Activated CD4-positive, alpha-beta T cell treated with anti-CD3 and anti-CD28 coated beads, Interleukin-2, amount 10 ng/mL, durations not matched to agents 24 days and 14 days (primary cell): ENCODE measurements at places on chromosomes 13 and 19. TPM values are rescaled to one million over a fixed set of nuclear protein-coding genes. Genes with fewer than 3 reads are reported as not detected.

DNA sequence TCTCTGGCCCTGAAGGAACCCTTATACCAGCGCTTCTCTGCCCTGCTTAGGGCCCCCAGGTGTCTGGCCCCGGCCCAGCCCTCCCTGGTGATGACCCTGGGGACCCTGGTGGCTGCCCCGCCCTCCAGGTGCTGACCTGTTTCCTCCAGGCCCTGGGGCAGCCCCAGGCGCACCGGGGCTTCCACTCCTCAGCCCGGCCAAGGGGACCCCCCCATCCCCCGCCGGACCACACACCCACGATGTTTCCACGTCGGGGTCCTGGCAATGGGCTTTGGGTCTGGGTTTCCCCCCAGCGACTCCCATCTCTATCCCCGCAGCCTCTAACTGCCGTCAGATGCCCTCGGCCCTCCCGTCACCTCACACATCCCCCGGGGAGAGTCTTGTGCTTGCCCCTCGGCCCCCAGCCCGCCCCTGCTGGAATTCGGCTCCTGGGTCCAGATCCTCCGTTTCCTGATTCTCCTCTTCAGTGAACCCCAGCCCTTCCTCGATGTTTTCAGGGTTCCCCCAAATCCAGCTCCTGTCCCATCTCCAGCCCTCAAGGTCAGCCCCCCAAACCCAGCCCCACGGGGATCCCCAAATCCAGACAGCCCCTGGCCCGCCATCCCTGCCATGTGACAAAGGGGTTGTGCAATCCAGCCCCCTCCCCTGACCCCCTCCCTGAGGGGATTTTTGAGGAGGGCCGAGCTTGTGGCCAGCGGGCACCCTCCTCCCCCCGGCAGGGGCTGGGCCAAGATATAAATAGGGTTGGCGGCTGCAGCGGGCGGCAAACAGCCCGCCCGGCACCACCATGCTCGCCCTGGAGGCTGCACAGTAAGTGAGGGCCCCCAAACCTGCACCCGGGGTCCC, at the start of gene SPIB:
Gene SPIB (plus strand): TSS at position 763 of the 846 bp plus-strand sequence. CDS start 25 bp downstream, at position 788.
- H3K36me3 ChIP-seq: peaks cover 8% of the 10 kb centered on the region
- no peak for DNase-seq
- peaks cover 16% of the 10 kb centered on the region for H3K4me1 ChIP-seq
- H3K27ac ChIP-seq: peak within 1 kb of the TSS; percentile 8
- no peak within 1 kb of the TSS for H3K4me3 ChIP-seq

DNA sequence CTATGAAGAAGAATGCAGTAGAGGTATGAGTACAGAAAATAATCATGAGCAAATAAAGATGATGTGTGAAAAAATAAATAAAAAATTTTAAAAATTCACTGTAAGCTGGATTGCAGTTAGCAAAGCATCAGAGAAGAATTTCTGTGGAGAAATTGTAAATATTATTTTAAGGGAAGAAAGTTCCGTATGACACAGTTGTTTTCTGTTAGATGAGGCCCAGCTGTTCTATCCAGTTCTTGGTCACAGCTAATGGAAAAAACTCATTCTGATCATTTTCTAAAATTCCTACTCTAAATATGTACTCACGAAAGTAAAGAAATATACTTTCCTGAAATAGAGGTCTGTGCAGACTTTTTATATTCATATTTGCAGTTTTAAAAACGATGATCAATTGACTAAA, 578.8 kb downstream of the DCT start:
- H3K4me1 ChIP-seq: no peaks in the 10 kb centered on the region
- DNase-seq: no peak
- no peaks in the 10 kb centered on the region for H3K27me3 ChIP-seq
- H3K4me3 ChIP-seq: no peak overlapping the region
- H3K36me3 ChIP-seq: no peaks in the 10 kb centered on the region
- no peak overlapping the region for H3K27ac ChIP-seq

PINLYP gene
- total RNA-seq: 7.9 and 9.9 TPM in 2 replicates

- peaks cover 2% of the 10 kb centered on the region for H3K36me3 ChIP-seq
- peaks cover 3% of the 10 kb centered on the region for H3K27me3 ChIP-seq
- no peak overlapping the region for H3K4me3 ChIP-seq
- no peak overlapping the region for H3K27ac ChIP-seq
These were observed 7.7 kb downstream of the SCGB2B2 start for GRCh38 chr19:34669305-34669704.

DNA sequence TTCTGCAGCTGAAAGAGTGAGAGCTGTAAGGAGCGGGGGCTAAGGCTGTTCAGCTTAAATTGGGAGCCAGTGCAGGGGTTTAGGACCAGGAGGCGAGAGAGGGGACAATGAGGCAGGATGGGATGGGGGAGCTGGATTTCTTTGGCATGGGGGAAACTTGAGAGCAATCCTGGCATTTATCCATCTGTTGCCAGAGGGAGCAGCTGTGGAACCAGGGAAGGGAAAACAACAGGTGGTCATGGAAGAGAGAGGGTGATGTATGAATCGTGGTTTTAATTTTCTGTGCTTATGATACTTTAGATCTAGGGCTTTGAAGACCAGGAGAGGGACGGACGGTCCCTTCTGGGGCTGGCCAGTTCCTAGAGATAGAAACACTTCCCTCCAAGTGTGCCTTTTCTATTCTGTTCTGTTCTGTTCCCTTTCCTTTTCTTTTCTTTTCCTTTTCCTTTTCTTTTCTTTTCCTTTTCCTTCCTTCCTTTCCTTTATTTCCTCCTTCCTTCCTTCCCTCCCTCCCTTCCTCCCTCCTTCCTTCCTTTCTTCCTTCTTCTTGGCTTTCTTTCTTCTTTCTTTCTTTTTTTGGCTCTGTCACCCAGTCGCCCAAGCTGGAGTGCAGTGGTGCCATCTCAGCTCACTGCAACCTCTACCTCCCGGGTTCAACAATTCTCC, 16.0 kb upstream of the CCL25 start:
- H3K27me3 ChIP-seq: peaks cover 11% of the 10 kb centered on the region
- no peak overlapping the region for H3K27ac ChIP-seq

- no peaks in the 10 kb centered on the region for H3K4me1 ChIP-seq
- no peak for DNase-seq
- no peaks in the 10 kb centered on the region for H3K36me3 ChIP-seq
- no peak overlapping the region for H3K4me3 ChIP-seq
- no peaks in the 10 kb centered on the region for H3K27me3 ChIP-seq
These were observed 207.8 kb downstream of the DCLK1 start for GRCh38 chr13:35923347-35923746.
